ENCODE measurements at places on chromosomes 6 and 20.

DNA sequence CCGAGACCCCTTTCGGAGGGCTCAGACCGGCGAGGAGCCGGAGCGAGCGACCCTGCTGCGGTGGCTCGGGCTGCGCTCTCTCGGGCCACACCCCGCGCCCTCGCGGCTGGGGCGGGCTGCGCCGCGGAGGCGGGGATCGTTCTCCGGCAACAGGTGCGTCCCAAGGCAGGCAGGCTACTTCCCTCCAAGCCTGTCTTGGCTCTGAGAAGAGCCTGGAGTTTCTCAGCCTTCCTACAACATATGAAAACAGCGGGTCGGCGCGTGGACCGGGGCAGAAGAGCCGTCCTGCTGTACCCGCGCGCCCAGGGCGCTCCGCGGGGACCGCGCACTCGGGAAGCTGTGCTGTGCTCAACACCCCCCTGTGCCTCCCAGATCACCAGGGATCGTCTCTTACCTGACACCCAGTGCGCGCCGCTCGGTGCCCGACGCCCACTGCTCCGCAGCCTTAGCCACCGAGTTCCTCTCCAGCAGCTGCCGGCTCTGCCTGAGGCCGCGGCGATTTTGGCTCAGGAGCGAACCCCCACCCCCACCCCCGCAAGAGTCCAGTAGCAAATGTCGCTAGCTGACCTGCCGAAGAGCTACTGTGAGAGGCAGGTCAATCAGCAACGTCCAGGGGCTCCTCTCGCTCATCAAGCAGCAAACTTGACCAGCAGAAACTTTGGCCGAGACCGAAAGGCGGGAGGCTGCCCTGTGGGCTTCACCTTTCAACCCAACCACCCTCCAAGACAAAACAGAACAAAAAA, 3.7 kb upstream of the OLIG3 start:
- DNase-seq, result no peak

DNA sequence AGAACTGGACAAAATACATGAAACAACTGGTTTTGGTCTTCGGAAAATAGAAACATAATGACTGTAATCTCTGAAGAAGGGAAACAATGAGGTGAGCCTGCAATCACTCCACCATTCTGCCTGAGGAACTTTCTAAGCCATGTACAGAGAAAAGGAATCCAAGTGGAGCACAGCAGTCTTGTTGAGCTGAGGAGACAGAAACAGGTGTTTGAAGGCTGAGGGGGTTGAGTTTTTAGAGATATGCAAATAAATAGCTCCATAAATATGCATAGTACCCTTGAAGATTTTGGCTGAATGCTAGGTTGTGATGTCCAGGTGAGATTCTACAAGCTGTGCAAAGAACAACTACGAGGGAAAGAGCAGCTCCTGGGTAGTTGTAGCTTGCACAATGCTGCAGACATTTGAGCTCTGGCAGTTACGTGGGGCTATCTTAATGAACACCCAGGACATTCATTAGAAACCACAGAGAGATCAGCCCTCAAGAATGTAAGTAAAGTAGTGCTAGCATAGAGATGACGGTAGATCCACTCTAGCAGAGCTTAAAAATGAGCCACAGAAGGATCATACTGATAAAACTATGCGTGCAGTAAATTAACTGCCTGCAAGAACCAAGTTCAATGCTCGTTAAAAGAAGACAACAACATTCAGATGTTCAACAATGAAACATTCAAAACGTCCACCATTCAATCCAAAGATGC, 24.3 kb downstream of the TUBB2B start:
- DNase-seq, result peak; percentile 38

DNA sequence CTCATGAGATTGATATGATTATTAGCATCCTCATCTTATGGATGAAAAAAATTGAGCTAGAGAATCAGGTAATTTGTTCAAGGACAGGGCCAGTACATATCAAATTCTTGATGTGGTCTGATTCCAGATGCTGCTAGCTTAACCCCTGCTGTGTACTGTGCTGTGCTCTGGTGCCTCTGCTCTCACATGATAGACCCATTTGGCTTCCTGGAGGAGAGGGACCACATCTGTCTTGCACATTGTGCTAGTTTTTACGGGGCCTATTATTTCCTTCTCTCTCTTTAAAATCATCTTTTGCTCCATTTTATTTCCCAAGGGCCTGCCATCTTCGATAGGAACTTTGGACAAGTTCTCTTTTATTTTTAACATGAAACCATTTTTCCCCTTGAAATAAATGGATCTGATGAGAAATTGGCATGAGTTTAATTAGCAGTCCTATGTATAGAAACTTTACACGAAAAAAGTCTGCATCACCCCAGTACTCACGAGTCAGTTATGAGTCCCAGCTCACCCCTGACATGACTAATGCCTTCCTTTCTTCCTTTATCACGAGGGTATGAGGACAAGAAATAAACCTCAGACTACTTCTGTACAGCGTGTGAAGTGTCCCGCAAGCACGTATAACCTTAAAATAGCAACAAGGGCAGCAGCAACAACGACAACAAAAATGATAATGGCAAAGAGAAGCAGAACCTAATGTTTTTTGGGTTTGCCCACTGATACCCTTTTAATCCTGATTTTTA, 26.5 kb downstream of the CD109 start:
- DNase-seq, result peak; percentile 60

GRCh38 chr20:44643596-44644229, 7.8 kb downstream of the ADA start:
- peak; percentile 46 for DNase-seq

DNA sequence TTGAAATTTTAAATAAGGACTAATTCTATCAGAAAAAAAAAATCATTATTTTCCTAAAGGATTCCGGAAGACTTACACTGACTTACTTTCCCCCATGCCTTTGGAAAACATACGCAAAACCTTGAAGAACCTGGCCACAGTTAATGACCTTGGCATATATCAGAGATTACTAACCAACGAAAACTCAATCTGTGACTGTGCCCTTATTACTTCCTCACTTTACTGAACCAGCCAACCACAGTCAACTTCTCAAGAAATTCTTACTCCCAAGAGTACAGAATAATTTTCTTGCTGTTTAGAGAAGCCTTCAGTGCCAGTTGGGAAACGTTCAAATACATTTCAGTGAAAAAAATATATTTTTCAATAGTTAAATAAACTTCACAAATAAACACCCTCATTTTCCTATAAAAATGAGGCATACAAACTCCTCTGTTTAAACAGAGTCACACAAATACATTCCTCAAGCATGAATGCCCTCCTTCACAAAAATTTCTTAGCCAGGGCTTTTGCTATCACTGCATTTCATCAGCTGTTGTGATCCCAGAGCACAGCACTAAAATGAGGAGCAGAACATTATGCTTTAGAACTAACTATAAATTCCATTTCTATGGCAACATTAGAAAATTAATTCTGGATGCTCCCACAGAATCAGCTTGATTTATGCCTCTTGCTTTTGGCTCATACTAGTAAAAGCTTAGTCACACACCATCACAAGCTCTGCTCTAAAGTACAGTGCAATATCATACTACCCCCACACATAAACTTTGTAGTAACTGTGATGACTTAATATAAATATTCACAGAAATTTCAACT, 117.6 kb downstream of the DST start:
- peak; percentile 39 for DNase-seq

GRCh38 chr20:51796340-51796739, 6.0 kb downstream of the SALL4 start:
- no peak for DNase-seq

DNA sequence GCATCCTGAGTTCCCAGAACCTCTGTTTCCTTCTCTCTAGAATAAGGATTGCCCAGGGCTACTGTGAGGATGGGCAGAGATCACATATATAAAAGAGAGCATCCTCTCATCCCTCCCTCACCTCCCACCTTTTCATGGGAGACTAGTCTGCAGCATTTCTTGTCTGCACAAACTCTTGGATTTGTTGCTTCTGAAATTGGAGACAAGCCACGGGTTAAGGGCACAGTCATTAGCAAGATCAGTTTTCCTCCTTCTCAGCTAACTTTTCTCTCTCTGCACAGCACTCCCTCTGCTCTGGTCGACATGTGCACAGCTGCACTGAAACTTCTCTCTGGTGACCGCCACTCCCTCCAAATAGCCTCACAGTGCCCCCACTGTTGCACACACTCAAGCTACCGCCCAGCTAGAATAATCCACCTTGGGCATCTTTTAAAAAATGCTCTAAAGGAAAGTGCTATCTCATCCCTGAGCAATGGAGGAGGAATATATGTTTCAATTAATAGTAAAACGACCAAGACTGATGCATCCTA, 50.9 kb upstream of the DUSP22 start:
- DNase-seq, result no peak

- DNase-seq, result no peak
Observed at GRCh38 chr20:32567384-32568178, 17.6 kb downstream of the NOL4L start.

- no peak for DNase-seq
Observed at GRCh38 chr6:43981363-43981990, 145.8 kb downstream of the MRPL14 start.

GRCh38 chr6:139490482-139490881, 116.0 kb upstream of the CITED2 start:
- no peak for DNase-seq

- DNase-seq, result no peak
Observed at GRCh38 chr6:28996844-28997510, 8.1 kb downstream of the ZNF311 start.

DNA sequence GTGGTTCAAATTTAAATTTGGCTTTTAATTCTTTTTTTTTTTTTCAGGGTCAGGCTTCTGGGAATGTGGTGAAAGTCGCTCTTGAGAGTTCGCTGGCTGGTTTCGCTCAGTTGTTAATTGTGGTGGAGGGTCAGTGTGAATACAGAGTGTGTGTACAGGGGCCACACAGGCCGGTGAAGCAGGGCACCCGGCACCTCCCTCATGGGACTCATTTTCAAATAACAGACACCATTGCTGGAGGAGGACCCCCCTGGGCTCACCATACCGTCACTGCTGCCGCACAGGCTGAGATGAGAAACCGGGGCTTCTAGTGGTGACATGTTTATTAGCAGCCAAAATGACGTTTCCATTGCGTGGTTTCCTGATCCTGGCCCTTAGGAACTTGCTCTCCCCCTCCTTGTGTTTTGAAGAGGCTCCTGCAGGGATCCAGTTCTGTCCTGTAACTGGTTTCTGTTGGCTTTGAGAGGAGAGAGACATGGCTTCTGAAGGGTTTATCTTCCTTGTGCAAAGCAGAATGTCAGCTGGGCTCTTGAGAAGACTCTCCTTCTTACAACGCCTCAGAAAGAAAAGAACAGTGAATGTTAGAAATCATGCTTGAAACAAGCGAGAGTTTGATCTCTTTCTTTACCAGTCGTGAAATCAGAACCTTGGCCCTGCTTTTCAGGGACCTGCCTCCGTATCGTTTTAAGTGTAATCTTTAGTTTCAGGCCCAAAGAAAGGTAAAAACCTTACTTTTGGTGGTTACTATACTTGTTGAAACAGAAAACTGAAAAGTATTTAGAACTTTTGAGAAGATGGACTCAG, 37.8 kb downstream of the DUSP22 start:
- DNase-seq, result no peak

DNA sequence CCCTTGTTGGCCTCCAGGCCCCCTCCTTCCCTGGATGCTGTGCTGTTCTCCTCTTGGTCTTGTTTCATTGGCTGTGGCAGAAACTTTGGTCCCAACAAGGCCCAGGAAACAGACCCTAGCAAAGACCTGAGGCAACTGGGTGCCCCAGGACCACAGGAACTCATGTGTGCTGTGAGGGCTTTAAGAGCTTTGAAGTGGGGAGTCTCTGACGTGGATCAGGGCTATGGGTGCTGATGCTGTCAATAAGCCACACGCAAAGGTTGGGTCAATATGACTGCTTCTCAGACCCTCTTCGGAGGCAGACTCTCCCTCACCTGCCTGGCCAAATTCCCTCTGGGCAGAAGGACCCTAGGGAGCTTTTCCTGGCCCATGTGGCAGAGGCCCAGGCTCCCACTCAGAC, 91.5 kb upstream of the MLN start:
- DNase-seq, result no peak

Measured in AG08396 (cell line).